ENCODE measurements at places on chromosomes 1 and 21.

DNA sequence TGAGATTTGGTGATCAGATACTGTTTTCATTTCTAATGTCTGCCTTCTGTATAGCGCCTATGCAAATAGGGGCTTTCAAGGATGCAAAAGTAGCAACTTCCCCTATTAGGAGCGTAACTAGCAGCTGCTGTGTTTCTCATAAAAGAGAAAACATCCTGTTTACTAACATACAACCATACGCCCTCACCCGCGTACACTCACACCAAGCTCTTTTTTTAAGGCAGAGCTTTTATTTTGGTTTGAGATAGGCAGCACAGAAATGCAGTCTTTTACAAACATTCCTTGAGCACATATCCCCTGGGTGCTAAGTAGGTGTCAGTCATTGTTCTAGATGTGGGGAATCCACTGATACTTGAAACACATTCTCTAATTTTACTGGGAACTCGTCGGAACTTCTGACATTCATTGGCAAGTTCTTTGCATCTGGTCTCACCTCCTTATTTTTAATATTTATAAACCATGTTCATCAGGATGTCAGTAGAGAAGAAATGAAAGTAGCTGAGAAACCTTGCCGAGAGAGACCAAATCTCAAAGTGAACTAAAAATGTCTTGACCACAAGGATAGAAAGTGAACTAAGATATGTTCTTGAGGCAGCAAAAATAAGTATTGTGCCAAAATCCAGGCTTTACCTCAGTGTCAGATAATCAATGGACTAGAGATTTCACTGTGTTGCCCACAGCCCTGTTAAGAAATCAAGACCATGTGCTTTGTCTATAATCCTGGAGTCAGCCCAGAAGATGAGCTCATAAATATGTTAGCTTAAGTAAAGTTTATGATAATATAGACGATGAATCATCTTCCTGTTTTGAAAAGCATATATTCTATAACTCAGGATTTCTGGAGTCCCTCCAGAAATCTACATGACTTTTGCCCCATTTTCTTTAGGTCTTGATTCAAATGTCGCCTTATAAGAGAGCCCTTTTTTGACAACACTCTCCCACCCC, 350.9 kb downstream of the ST6GALNAC3 start:
- DNase-seq, result no peak

DNA sequence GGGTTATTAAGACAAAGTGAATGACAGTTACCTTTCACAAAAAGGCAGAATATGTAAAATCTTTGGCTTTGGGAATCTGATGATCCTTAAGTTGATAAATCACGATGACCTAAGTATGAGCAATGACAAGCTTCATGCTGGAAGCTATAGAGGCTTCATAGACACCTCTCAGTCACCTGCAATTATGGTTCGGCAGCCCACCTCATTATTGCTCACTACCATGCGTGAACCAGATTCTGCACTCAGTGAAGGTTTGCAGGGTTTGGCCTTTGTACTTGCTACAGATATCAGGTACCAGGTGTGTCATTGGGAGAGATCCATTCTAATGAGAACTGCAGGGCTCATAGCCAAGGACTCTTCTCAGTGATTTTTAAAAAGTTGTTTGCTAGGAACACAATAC, 163.5 kb downstream of the KCTD3 start:
- no peak for DNase-seq

DNA sequence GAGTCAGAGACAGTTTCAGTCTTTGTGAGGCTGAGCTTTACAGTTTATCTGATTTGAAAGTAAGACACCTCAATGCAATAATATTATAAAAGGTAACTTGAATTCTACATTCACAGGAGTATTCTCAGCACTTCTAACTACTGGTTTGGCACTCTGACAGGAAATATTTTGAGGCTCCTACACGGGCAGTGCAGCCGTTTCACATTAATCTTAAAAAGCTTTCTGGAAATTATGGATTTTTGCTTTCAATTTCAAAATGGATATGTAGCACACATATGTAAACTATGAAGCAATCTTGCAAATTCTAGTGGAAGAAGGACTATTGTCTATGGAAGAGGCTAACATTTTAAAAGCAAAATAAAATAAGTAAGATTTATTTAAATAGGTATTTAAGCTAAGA, 262.9 kb upstream of the SNX7 start:
- no peak for DNase-seq

GRCh38 chr1:147568551-147568950, 27.2 kb downstream of the BCL9 start:
- DNase-seq, result no peak

DNA sequence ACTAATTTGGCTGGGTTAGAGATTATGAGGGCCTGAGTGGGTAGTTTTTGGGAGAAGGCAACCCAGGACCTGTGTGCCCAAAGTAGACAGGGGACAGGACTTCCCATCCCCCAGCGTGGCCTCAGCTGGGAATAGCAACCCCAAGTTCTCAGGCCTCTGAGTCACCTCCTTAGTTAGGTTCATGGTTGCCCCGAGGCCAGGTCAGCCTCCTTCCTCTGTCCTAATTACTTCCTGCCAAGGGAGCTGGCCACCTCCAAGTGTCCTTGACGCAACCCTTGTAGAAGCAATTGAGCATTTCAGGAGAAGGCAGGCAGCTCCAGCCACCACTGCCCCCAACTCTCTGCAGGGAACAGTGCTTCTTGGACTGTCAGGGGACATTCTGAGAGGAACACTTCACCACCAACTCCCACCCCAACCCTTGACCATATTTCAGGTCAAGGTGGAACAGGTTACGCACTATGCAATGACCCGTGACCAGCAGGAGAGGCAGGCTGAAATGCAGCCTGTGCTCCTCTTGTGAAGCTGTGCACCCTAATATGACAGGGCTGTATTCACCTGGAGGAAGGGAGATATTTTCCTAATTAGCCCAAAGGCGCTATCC, 5.1 kb upstream of the NT5C1A start:
- no peak for DNase-seq

DNA sequence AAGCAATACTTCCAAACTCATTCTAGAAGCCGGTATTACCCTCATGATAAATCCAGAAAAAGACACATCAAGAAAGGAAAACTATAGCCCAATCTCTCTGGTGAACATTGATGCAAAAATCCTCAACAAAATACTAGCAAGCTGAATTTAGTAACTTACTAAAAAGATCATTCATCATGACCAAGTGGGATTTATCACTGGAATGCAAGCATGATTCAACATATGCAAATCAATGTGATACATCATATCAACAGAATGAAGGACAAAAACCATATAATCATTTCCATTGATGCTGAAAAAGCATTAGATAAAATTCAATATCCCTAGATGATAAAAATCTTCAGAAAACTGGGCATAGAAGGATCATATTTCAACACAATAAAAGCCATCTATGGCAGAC, 402.9 kb downstream of the TGFB2 start:
- DNase-seq, result no peak

DNA sequence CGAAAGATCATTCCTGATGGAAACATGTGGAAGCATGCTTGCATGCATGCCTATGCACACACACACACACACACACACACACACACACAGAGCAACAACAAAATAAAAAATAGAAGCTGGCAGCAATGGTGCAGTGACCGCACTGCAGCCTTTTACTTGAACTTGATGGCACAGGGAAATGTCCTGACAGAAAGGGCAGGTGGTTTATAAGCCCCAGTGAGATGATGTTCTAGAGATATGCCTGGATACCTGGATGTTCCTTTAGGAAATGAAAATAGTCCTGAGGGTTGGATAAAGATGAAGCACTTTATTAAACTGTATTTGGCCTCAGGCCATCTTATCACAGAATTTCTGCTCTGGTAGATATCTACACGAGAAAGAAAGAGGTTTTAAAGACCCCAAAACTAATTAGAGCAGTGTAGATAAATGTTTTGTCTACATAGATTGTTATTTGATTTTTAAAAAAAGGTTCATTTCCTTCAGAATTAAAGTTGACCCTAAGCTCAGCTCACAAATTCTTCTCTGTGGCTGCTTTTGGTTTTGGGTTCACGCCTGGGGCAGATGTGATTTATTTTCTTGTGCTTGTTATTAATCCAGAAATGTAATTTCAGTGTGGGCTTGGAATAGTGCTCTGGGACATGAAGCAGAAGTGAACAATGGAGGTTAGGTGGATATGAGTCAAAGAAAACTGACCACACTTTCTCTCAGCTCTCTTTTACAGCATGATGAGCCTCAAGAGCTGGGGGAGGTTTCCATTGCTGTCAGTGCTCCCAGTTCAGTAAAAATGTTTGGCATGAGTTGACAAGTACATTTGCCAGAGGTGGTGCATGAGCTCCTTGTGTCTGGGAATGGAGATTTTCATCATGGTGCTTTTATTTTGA, 22.9 kb downstream of the ADAM30 start:
- DNase-seq, result no peak

DNA sequence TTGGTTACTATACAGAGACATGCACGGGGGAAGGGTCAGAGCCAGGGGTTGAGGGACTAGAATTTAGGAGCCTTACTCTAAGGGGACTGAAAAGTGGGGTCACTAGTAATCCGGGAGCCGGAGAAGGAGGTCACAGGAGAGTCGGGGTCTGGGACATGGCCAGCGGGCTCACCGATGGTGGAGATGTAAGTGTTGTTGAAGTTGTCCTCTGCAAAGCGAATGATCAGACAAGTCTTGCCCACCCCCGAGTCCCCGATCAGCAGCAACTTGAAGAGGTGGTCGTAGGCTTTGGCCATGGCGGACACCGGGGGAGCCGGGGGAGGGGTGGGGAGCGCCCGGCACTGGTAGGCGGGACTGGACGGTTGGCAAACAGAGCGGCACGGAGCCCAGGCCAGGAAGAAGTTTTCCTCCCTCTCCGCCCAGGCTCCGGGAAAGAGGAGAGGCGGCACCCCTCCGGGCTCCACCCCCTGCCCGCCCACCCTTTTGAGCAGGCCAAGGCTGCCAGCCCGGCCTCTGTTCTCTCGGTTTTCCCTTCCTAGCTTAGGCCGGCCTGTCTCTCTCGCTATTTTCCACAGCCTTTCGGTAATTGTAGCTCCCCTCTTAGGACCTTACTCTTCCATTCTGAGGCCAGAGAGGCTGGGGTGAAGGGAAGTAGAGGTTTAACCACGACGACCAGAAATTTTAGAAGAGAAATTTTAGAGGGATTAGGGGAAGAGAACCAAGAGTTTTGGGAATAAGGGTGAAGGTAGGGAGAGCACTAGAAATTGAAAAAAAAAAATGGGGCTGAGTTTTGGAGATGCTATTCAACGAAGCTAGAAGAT, at the start of gene RAB13:
Gene RAB13 (minus strand): TSS at position 399 of the 821 bp plus-strand sequence. CDS start 103 bp downstream, at position 296.
- no peak for DNase-seq

DNA sequence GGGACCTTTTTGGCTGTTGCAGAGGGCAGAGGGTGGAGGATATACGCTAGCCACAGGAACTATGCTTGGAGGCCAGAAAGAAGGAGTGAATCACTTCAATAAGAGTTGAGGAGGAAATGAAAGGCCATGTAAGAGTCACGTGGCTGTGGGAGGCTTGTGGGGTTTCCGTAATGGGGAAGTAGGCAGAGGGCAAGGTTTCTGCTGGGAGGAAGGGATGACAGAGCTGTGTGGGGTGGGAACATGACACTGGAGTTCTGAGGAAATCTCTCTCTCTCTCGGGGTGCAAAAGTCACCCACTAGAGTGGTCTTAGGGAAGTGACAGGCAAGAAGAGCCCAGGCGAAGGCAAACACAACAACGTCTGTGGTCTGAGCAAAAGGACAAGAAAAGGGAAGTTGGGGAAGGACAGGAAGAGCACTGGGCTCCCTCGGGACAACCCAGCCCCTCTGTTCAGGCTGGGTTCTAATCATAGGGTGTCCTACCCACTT, 3.9 kb upstream of the CD1C start:
- DNase-seq, result no peak

DNA sequence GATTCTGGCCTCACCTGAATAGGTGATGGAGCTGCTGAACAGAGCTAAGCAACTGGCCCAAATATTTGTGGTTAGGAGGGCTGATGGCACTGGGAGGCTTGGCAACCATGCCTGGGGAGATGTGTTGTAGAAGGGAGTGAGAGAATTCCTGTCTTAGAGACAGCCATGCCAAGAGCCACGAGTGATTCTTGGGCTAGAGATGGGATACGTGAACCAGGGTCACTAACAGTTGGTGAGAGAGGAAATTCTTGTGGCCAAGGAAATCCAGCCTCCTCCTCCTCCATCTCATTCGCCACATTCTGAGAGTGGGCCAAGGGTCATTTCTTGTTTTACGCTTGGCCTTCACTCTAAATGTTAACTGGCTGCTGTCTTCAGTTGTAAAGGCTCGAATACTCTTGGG, 46.3 kb downstream of the NGF start:
- no peak for DNase-seq

- no peak for DNase-seq
These were observed 9.0 kb downstream of the NSL1 start for GRCh38 chr1:212782422-212783154.

DNA sequence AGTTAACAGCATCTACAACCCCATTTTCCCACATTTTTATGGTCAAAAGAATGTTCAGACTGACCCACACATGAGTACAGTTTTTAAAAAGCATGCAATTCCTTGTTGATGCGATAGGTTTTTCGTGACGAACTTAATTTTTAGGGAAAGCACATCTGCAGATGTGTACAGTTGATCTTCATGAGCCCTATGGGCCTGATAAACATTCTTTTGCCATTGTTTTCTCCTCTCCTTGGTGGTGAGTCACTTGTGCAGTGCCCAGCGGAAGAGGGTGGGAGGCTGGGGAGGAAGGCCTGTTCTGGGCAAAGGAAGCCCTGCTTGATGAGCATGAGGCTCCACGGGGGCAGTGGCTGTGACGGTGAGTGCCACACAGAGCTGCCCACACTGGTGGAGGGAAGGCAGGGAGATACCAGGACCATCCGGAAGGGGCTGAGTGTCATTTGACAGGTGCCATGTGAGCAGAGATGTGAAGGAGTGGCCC, 5.3 kb downstream of the ARF1 start:
- DNase-seq, result no peak

DNA sequence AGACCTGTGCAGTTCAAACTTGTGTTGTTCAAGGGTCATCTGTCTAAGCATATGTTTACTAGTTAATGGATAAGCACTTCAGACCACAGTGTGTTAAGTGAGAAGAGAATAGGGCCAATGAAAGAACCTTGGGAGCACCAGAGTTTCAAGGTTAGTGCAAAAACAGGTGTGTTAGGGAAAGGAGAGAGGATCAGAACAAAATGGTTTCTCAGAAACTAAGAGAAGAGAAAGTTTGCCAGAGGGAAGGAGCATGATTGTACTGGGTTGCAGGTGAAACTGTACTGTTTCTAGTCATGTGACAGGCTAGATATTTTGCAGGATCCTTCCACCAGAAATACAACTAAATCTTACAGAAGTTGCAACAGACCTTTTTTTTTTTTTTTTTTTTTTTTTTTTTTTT, 23.3 kb downstream of the RPRD2 start:
- DNase-seq, result no peak

DNA sequence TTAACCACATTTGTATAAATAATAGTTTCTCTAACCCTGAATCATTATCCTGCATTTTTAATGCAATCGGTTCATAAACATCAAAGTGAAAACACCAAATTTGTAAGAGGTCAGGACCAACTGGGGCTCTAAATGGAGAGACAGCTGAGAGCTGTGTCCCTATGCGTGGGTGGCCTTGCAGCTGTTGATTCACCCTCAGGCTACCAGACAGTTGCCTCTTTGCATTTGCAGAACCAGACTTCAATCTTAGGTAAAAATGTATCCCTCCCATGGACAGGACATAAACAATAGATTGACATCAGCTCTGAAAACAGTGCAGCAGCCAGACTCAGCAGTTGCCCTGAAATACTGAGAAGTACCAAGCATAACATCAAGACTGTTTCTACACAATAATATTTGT, 8.8 kb upstream of the TGFB2 start:
- no peak for DNase-seq

Data from stimulated activated CD4-positive, alpha-beta T cell treated with anti-CD3 and anti-CD28 coated beads, Interleukin-1b, Interleukin-23, amount 100 ng/mL, for 1 hour (primary cell).